NCI-H526 treated with DMSO at 0.1 percent for 48 hours (cell line): ENCODE measurements at places on chromosomes 7 and 10.

GRCh38 chr7:20730611-20731010 is 56.1 kb downstream of the SP8 start:
- DNase-seq: no peak

- DNase-seq: no peak
Observed at GRCh38 chr10:132449051-132449810, 52.2 kb downstream of the PWWP2B start.

GRCh38 chr10:93879273-93879672 is 14.5 kb upstream of the SLC35G1 start:
- no peak for DNase-seq

GRCh38 chr7:151503902-151504714 is 15.6 kb downstream of the RHEB start:
- no peak for DNase-seq

DNA sequence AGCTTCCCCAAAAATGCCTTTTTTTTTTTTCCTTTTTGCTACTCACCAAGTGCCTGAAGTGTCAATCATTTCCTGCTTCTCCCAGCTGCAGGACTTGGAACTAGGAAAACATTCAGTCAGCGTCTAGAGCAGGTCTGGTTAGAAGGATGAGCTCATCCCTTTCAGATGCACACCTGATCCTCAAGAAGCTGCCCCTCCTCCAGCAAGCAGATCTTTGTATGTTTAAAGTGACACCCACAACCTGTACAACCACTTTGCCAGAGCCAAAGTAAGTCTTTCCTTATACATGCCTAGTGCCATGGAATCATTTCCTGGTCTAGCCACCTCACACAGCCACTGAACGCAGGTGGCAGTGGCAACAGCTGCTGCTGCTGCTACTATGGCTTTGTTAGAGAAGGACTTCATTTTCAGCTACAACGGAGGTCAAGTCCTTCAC is 10.4 kb upstream of the USP54 start:
- no peak for DNase-seq

DNA sequence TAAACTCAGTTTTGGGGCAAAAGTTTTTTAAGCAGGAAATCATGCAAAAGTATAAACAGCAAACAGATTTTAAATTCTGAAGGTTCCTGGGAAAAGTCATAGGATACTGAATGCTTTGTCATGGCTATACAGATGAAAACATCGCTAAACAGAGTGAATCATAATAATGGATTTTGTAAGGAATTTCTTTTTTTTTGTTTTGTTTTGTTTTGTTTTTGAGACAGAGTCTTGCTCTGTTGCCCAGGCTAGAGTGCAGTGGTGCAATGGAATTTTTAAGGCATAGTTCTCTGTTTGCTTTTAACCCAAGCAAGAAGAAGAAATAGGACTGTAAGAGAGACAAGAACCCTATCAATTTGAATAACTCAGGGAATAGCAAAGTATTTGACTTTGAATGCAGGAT is 285.3 kb downstream of the NRG3 start:
- no peak for DNase-seq

DNA sequence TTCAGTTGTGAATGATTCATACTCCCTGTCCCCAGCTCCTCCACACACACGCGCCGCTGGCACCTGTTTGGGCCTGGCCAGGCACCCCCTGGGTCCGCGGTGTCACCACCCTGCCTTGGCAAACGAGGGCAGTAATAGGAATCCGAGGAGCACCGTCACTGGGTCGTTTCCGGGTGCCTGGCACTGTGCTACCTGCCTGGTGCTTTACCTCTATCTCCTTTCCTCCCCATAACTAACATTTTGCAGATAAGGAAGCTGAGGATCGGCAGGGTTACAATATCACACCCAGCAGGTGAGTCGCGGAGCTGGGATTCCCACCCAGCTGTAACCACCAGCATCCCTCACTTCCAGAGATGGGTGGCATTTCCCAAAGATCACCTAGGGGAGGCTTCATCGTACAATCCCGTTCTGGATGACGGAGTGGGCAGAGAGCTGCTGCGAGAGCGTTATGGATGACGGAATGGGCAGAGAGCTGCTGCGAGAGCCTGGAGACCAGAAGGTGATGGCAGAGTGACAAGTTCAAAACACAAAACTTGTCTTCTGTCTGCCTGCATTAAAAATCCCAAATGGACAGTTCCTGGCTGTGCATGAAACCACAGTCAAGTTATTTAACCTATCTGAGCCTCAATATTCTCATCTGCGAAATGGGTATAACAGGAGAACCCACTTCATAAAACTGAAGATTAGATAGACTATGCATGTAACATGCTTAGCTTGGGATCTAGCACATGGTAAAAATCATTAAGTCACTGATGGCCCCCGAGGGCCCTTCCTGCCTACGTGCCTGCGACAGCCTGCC is 1.1 kb upstream of the HSPA12A start:
- DNase-seq: no peak

DNA sequence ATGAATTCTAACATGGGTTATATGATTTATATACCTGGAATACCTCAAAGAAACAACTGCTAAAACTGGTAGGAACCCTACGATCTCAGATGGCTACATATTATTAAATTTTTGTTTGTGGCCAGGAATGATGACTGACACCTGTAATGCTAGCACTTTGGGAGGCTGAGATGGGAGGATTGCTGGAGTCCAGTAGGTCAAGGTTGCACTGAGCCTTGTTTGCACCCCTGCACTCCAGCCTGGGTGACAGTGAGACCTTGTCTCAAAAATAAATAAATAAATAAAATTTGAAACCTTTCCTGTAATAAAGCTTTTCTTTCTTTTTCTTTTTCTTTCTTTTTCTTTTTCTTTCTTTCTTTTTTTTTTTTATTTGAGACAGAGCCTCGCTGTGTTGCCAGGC is 61.2 kb downstream of the MPLKIP start:
- no peak for DNase-seq

DNA sequence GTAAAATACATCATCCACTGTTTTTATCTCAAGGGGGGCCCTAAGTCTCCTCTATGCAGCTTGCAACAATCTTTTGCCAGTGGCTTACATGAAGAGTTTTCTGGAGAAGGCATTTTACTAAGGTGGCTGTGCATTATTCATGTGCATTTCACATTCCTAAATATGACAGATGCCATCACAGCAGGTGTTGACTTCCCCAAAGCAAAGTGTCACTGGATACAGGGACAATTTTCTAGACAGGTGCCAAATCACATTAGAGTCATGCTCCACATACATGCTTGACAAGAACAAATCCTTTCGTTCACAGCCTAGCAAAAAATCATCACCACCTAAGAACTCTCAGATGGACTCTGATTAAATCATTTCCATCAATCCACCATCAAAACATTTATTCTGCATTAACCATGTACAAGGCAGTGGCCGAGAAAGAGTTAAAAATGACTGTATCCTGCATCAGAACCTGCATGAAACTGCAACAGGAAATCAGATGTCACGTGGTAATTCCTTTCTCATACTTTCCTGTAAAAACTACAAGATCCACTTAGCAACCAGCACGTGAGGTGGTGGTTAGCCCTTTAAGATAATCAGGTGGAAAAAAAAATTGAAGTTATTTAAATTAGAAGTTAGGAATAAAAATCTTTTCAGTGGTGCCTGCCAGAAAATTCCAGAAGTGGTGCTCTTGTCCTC is 88.2 kb upstream of the AFAP1L2 start:
- DNase-seq: no peak
